ENCODE measurements at places on chromosomes 13 and 19. TPM values are rescaled to one million over a fixed set of nuclear protein-coding genes. Genes with fewer than 3 reads are reported as not detected.

Gene SLC5A5
- not detected for total RNA-seq

Gene ANGPTL8
- total RNA-seq: not detected

Gene IER2
- total RNA-seq: 20.3 TPM

DNA sequence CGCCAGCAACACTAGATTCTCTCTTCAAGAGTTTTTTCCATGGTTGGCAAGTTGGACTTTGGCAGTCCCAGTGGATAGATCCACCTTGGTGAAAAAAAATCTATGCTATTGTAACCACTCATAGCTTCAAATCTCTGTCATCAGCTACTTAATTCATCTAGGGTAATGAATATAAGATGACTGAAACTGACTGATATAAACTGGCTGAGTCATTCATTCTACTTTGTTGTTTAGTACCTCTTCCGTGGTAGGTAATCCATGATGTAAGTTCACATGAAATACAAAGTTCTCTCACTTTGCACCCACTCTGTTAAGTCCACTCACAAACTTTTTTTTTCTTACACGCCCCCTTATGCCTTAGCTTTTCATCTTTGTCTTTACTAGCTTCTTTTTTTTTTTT lies 1381.5 kb downstream of the SLITRK5 start:
- no peak for DNase-seq

DNA sequence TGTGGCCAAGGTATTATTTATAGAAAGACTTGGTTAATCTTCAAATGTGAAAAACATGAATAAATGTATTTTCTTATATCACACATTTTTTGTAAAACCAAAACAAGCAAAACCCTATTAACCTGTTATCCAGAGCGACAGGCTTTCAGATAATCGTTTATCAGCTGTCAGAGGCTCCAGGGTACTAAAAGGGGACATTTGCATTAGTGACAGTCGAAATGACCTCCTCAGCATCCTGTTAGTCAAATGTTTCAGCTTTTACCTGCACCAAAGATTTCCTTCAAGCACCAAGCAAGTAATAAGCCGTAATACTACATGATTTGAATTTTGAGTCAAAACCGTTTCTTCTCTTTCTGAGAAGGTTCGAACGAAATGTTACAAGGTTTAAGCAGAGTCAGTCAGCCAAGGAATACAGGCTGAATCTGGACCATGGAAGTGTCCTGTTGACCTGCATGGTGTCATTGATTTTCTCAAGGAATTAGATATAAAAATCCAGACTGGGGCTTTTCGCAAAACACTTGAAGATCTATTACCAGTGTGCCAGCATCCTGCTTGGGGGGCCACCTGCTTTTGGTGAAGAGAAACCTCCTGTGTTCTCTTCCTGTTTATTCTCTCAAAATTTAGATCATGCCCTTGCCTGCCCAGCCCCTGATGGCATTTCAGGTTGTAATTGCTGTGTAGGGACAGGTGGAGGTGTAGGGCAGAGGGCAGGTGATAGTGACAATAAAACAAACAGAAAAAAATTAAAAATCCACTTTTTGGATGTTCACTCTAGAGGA lies 11.3 kb upstream of the RFC3 start:
- no peak for DNase-seq

GRCh38 chr13:98881390-98881789 lies 96.5 kb downstream of the DOCK9 start:
- DNase-seq: no peak

- peak; percentile 90 for DNase-seq
Observed at GRCh38 chr19:58575183-58576041, 2.3 kb upstream of the MZF1 start.

Gene CGB2
- total RNA-seq: not detected

GRCh38 chr19:35871611-35872010 lies 3.2 kb downstream of the APLP1 start:
- DNase-seq: no peak

GRCh38 chr19:31126236-31126635 lies 223.0 kb downstream of the TSHZ3 start:
- peak; percentile 11 for DNase-seq

- DNase-seq: peak; percentile 56
Observed at GRCh38 chr13:51584731-51585672, 740 bp downstream of the WDFY2 start.

- no peak for DNase-seq
Observed at GRCh38 chr13:77480066-77480465, 55.4 kb upstream of the SCEL start.

Gene TEX26
- total RNA-seq: not detected

DNA sequence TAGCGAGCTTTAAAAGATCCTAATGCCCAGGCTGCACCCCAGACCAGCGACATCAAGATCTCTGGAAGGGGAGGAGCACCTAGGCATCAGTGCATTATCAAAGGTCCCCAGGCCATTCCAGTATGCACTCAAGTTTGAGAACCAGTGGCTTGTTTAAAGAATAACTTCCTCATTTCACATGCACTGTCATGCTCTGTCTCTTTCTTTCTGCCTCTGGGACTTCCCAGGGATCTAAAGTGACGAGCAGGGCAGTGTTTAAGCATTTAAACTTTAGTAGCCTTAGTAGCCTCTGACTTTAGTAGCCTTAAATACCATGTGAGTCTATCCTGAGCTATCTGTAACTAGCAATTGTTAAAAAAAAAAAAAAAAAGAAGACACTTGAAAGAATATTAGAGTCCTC lies 8.9 kb upstream of the FARP1 start:
- DNase-seq: no peak

DNA sequence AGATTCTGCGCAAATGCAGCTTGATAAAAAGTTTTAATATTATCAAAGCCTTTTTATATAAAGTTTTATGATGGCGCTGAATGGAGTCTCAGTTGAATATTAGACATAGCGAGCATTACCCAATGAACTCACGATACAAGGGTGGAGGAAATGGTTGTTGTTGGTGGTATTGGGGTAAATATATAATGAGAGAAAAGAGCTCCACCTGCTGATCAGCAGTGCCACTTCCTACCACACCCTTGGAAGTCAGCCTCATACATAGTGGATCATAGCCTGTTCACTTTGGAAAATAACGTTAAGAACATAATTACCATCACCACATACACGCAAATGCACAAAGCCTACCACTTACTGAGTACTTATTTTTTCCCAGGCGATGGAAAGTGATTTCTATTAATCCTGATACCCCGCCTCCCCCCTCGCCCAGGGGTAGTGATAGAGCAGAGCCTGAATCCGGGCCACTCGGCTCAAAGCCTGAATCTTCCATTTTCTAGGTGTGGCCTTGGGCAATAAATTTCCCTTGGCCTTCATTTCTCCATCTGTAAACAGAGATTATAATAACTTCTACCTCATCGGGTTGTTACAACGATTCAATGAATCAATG lies 358.3 kb downstream of the KLF5 start:
- no peak for DNase-seq

GRCh38 chr13:99416411-99417121 lies 84.7 kb upstream of the TM9SF2 start:
- no peak for DNase-seq

- no peak for DNase-seq
Observed at GRCh38 chr19:56769650-56770049, 70.9 kb downstream of the PEG3 start.

Gene NAPSA
- not detected for total RNA-seq

- DNase-seq: no peak
Observed at GRCh38 chr13:64069892-64070291, 2654.2 kb upstream of the PCDH20 start.

Gene ARRDC5
- not detected for total RNA-seq

- DNase-seq: no peak
Observed at GRCh38 chr19:7263521-7263920, 30.7 kb downstream of the INSR start.

Gene SIGLEC5
- total RNA-seq: not detected

DNA sequence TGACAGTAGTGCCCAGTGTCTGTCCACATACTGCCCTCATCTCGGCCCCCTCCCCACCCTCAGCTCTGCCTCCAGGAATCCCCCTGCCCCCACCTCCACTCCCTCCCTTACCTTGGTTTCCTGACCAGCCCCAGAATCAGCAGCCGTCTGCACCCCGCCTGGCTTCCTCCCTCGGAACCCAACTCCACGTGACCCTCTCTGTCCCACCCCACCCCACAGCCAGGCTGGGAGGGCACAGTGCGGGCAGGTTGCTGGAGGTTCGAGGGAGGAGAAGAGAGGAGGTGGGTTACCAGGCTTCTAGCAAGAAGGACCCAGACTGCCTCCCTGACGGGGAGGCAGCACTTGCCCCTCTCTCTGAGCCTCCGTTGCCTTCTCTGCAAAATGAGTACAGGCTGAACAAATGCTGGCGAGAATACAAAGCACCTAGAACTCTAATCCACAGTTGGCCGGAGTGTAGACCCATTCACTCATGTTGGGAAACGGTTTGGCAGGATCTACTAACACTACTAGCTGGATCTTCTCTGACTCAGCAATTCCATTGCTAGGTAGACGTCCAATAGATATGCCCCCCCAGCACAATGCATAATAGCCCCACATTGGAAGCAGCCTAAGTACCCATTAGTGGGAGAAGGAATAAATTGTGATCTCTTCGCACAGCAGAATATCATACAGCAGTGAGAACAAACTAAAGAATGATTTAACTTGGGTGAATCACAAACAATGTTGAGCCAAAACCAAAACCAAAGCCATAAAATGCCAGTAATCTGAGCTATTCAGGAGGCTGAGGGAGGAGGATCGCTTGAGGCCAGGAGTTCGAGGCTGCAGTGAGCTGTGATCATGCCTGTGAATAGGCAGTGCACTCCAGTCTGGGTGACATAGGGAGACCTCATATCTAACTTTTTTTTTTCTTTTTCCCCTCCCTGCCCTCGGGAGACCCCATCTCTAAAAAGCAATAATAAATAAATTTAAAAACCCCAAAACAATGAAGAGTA lies at the start of gene RASAL3:
Gene RASAL3 (minus strand): TSS at position 151 of the 992 bp plus-strand sequence. CDS start 186 bp downstream, outside the sequence.
- peak; percentile 43 for DNase-seq

- DNase-seq: no peak
Observed at GRCh38 chr19:9009935-9010651, at the start of gene MUC16. Gene MUC16, minus strand, starts transcription at chr19:9010409.

Gene PCP2
- total RNA-seq: not detected

GRCh38 chr13:76929851-76930374 lies 18.4 kb upstream of the ACOD1 start:
- DNase-seq: no peak

DNA sequence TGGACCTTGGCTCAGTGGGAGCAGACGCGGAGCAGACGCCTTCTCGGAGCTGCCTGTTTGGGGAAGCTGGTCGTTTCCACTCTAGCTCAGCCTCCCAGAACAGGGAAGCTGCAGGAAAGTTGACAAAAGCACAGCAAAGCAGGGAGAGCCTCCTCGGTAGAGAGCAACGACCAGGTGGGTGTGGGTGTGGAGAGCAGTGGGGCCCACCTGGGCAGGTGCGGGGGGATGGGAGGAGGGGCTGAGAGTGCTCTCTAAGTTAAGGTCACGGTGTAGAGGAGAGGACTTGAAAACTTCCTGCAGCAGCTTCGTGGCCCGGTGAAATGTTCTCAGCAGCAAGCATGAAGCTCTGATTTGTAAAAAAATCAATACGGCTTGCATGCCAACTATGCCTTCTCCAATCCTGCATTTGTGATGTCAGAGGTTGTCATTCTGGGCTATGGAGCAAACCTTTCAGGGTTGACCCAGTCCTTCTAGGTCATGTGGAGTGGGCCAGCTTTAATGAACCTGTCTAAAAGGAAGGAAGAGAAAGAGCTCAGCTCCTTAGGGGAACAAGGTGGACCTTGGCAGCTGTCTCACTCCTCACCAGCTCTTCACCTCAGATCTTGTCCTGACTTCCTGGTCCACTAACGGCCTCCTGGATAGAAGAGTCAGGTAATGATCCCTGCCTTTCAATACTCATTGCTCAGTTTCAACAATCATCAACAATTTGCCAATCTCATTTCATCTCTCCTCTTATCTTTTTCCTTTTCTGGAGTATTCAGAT lies 85.8 kb upstream of the UBL3 start:
- no peak for DNase-seq

GRCh38 chr19:12723641-12724426 lies at the start of gene TNPO2:
Gene TNPO2, minus strand, starts transcription at chr19:12723932. Its CDS starts 2,955 bp downstream, at chr19:12720977.
- DNase-seq: peak; percentile 57

DNA sequence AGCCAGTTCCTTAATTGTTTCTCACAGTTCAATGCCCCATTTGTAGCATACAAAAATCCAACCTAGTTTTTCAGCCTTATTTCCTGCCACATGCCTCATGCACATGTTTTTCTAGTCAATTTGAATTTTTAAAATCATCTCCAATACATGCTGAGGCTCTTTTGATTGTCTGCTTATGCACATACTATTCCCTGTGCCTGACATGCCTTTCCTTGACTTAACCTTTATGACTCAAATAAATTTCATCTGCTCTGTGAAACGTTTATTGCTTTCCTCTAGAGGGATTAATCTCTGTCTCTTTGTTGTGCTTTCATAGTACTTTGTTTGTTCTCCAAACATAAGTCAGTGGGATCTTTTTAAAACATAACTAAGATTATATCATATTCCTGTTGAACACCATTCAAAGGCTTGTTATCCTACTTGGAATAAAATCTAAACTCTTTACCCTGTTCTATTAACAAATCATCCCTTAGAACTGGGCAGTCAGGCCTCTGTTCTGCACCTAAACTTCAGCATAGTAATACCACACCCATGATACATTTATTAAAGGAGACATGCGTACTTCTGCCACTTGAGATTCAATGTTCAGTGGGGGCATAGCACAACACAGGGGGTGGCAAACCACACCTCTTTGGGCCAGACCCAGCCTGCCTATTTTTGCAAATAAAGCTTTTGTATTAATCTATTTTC lies 346.6 kb downstream of the FGF14 start:
- no peak for DNase-seq

DNA sequence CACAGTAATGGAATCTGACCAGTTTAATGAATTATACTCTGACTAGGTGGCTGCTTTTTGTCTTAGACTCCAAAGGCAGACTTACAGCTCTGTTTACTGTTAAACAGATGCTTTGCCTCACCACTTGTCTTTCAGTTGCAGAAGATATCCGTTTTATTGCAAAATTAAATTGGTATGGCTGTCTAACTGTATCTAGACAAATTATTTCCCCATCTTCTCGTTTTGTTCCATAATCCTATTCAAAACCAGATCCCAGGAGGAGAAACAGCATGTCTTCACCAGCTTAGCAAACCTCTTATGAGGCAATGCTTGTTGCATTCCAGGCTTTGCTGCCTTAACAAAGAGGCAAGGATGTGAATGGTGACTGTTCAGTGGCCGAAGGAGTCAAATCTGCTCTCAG lies 215.6 kb downstream of the TDRD3 start:
- DNase-seq: peak; percentile 37

DNA sequence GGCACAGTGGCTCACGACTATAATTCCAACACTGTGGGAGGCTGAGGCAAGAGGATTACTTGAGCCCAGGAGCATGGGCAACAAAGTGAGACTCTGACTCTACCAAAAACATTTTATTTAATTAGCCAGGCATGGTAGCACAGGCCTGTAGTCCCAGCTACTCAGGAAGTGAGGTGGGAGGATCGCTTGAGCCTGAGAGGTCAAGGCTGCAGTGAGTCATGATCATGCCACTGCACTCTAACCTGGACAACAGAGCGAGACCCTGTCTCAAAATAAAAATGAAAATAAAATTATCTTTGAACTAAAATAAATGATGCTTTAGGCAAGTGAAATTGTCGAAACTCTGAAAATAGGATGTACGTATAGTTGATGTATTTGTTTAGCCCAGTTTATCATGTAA lies 8.2 kb upstream of the CLN5 start:
- DNase-seq: no peak

- peak; percentile 52 for DNase-seq
Observed at GRCh38 chr19:28184997-28185396, 1028.0 kb downstream of the UQCRFS1 start.

Gene NPHS1
- not detected for total RNA-seq

All from fibroblast of the aortic adventitia (primary cell).